CD8-positive, alpha-beta T cell (primary cell): ENCODE measurements at places on chromosomes 4 and X.
A peak's percentile ranks its signal among the peaks of the same experiment; 100 is the strongest.

DNA sequence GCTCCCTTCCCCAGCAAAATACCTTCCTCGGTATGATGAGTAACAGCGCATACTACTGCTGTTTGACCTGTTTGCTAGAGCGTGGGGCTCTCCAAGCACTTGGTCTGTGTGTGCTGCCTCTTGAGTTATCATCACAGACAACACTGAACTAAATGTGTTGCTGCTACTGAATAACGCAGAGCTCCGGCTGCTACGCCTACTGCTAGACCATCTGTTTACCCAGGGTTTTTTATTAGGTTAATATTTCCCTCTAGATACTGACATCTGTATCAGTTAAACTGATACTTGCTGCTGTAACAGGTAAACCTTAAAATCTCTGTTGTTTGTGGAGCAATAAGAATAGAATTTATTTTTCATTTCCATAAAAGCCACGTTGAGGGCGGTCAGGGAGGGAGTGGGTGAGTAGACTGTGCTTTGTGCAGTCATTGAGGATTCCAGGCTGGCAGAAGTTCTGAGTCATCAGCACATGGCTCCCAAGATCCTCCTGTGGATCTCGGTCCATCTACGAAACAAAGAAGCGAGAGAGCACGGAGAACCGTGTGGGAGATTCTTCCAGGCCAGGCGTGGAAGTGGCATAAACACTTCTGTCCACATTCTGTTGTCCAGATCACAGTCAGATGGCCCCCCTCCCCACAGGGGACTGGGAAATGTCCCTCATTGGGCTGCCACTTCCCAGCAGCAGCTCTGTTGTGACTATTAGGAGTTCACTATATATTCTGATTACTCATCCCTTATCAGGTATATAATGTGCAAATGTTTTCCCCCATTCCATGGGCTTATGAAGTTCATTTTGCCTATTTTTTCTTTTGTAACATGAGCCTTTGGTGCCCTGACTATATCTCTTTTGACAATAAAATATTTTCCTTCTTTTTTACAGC, 14.1 kb downstream of the GRK4 start:
- no peak for DNase-seq

DNA sequence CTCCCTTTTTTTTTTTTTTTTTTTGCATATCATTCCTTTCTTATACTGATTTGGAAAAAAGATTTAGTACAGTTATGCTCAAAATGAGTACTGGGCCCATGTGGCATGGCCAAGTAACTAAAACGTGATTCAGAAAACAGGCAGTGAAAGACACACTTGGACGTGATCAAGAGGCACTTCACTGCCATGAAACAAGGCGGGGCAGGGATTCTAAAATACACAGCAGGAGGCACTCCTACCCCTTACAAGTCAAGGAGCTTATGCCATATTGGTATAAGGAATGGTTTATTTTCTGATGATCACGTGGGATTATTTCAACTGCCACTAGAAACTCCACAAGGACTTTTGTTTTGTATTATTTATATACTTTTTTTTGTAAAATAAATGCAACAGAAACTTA, 72.0 kb downstream of the CHST7 start:
- no peak for DNase-seq

- DNase-seq, result no peak
These were observed 128.5 kb downstream of the MAML3 start for GRCh38 chr4:140025470-140025869.

GRCh38 chr4:1080961-1081688, 32.2 kb downstream of the RNF212 start:
- DNase-seq, result peak; percentile 37

DNA sequence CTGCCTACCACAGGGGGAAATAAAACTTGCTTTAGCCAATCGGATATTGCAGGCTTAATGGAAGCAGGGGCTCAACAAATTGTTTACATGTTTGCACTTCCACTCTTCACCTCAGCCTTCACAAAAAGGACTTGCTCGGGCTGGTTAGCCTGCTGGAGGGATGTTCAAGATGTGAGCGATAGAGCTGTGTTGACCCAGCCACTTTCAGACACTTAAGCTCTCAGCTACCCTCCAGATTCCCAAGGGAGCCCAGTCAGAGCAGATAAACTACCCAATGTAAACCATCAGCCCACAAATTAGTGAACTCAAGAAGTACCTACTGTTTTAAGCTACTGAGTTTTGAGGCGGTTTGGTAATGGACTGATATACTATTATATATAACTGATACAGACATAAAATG, 508.4 kb upstream of the FTHL17 start:
- DNase-seq, result no peak

DNA sequence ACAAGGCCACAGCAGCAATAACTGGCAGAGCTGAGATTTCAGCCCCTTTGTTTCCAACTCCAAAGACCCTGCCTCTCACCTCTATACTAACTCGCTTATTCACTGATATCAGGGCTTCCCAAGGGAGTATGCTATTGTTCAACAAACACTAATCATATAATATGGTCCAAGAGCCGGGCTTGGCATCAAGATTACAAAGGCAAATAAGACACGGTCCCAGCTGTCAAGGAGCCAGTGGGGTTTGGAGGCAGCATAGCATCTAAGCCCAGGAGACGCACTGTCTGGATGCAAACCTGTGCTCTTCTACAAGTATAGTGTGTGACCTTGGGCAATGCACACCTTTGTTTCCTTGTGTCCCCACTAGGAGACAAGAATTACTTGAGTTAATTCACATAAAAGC, 28.7 kb downstream of the PAPSS1 start:
- DNase-seq, result no peak

GRCh38 chr4:86837691-86838503, 11.3 kb downstream of the SLC10A6 start:
- no peak for DNase-seq

DNA sequence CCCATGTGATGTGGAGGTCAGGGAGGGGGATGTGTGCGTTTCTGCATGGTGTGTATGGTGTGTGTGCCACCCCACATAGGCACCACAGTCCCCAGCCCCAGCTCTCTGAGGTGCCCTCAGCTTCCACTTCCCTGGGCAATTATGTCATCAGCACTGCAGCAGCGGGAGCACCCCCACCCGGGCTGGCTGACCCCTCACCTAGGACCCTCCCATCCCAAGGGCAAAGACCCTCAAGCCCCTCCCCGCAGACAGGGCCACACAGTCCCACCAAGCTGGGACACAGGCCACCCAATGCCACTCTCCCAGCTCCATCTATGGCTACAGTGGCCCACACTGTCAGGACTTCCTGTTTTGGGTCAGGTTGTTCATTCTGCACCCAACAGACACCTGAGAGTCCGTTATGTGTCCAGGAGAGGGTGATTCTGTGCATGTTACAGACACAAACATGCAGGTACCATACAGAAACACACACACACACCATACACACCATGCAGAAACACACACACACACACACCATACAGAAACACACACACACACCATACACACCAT, 75.2 kb downstream of the JAKMIP1 start:
- DNase-seq, result no peak

DNA sequence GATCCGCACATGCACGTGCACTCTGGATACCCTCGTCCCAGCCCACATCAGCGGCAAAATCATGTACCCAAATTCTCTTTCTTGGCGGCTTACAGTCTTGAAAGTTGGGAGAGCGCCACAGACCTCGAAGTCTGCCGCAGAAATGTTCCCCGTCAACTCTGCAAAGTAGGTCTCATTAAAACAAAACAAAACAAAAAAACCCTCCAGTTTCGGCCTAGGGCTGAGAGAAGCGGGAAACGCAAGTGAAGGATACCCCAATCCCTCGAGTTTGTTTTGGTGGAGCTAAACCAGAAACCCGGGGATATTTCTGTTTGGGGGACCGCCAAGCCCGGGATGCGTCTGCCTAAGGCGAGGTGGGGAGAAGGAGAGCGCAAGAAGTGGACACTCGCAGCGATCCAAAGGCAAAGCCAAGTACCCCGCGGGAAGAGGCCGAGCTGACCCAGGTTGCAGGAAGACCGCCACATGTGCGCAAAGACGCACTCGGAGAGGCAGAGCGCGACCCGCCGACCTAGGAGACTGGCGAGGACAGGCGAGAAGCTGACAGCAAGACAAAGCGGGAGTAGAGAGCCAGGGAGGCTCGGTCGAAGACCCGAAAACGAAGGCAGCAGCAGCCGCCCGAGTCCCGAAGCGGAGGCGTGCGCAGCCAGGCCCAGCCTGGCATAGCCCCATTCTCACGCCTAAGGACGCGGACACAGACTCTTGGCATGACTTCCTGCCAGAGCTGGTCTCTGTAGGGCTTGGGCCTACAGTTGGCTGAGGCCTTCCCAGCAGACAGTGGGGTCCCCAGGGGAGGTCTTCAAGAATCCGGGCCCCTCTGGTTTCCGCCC, 49.6 kb upstream of the BCOR start:
- no peak for DNase-seq

DNA sequence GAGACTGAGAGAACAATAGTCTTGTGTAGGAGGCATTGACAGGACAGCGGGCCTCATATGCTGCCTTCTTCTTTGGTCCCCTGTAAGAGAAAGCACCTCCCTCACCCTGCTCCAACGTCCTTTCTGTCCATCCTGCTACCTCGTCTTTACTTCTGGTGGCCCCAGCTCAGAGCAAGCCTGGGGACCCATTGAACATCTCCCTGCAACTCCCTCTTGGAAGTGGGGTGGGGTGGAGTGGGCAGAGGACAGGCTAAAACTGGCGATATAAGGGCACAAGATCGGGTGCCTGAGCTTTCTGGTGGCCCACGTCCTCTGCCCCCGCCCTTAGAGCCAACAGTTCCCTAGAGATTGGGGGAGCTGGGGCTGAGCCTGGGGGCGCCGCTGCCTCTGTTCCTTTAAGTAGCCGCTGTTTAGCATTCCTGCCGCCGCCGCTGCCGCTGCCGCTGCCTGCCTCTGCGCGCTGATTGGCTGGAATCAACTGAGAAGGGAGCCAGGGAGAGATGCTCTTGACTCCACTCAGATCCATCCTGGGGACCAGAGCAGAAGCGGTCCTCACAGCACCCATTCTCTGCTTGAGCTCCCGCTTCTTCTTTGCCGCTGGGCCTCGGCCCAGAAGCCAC, at the start of gene DLG3:
Gene DLG3 (plus strand): TSS at position 510 of the 620 bp plus-strand sequence. CDS start 367 bp downstream, outside the sequence.
- no peak for DNase-seq

DNA sequence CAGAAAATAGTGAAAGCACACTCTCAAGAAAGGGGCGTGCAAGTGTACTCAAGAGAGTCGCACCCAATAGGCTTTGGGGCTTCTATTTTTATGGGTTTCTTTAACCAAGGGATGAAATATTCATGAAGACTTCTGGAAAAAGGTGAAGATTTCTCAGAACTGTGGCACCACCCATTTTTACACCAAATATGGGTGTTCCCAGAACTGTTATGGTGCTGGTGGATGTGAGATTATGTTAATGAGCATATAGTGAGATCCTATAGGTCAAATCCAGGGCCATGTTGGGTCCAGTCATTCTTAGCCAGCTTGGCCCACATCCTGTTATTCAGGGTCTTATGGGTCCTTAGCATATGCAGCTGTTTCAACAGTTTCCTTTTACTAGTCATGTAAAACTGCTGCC, 61.0 kb upstream of the SMIM10 start:
- no peak for DNase-seq

DNA sequence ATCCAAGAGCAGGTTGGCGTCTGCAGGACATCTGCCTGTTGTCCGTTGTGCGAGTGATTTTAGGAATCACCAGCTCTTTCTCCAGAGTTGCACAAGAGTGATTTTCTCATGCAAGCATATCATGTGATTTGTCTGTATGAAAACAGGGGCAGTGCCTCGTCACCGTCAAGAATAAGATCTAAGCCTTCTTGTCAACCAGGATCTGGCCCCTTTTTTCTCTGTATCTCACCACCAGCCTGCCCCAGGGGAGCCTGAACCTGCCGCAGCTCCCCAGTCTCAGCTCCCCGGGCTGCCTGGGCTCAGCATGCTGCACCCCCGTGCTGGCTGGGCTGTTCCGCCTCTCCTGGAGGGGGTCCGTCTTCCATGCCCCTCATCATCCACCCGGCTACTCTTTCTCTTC, 90.5 kb downstream of the STOX2 start:
- no peak for DNase-seq

DNA sequence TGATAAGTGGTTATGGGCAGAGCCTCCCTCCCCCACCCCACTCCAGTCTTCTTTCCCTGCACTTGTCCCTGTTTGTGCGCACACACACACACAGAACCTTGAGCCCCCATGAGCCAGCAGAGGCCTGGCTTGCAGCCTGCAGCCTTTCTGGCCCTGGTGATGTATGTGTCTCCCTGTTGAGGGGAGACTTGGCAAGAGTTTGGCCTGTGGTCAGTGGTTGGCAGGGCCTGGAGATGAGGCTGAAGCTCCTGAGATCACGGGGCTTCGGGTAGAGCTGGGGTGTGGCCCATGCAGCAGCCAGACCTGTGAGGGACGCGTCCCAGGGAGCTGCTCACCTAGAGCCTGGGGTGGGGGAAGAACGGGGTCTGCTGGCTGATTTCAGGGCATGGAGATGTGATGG, 2.3 kb downstream of the GPR173 start:
- DNase-seq, result no peak

- no peak for DNase-seq
These were observed 103.6 kb downstream of the UCHL1 start for GRCh38 chr4:41360214-41360920.

DNA sequence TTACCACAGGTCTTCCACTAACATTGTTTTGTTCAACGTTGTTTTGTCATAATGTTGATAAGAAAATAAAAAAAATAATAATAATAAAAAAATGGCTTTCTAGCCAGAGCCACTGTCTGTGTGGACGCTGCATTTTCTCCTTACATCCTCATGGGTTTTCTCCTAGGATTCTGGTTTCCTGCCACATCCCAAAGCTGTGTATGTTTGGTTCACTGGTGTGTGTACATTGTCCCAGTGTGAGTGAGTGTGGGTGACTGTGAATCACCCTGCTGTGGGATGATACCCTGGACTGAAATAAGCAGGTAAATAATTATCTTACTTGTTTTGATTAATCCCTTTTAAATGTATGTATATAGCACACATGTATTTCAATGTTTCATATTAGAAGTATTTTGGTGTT, 2154.4 kb upstream of the AGA start:
- no peak for DNase-seq

DNA sequence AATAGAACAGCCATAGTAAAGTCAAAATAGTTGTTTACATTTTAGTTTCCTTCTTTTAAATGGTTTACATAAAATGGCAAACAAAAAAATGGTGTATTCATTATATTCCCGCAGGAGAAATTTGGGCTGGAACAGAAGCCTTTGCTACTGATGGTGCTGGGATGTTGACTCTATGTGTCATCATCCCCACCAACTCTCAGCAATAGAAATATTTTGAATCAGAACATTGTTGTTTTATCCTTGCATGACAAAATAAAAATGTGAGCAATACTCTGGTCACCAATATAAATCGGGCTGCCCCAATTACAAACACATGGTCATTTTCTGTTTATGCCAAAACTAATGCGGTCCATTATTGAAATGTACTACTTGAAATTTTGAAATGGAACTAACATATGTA, 1131.6 kb upstream of the PCDH7 start:
- no peak for DNase-seq

- no peak for DNase-seq
These were observed 81.5 kb downstream of the QRFPR start for GRCh38 chr4:121299367-121299766.

DNA sequence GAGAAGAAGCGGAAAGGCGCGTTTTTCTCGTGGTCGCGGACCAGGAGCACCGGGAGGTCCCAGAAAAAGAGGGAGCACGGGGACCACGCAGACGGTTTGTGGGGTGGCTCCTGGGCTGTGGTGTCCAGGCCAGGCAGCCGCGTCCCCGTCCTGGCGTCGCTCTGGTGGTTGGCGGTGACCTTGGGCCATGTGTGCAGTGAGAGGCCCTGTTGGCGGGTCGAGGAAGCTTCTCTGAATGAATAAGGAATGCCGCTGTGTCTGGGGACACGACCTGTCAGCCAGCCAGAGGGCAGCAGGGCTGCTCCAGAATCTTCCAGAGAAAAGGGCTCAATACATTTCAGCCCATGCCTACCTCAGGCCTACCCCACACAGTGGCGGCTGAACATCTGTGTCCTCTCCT, 24.3 kb upstream of the HGFAC start:
- no peak for DNase-seq
